CD4-positive, alpha-beta T cell treated with Interleukin-12 subunit alpha and Interleukin-12 subunit beta, for 1 hour (primary cell): ENCODE measurements at places on chromosomes 16 and 17.
A peak's percentile ranks its signal among the peaks of the same experiment; 100 is the strongest.

DNA sequence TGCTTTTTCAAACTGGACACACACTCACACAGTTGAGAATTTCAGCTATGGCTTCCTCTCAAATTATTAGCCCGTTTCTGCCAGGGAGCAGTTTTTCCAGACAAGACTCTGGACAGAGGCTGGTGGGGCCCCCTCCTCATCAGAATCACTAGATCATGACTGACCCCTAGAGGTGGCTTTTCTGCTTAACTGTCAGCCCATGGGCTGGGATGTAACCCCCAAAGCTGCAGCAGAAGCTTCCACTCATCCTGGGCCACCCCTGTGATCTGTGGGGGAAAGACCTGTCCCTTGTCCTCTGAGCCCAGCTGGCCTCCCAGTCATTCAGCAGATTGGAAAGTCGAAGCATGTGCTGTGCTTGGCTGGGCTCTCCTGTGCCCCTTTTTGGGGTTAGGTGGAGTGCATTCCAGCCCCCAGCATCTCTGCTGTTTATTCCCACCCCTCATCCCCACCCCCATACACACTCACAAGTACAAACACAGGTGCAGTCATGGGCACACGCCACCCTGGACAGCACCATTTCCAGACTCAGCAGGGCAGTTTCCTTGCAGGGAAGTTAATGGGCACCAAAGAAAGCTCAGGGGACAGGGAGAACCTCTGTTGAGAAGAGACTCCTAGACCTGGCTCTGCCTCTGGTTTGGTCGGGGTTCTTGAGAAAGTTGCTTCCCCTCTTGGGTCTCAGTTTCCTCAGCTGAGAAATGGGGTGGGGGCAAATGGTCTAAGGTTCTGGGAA is 77.6 kb upstream of the RBL2 start:
- no peak for DNase-seq

DNA sequence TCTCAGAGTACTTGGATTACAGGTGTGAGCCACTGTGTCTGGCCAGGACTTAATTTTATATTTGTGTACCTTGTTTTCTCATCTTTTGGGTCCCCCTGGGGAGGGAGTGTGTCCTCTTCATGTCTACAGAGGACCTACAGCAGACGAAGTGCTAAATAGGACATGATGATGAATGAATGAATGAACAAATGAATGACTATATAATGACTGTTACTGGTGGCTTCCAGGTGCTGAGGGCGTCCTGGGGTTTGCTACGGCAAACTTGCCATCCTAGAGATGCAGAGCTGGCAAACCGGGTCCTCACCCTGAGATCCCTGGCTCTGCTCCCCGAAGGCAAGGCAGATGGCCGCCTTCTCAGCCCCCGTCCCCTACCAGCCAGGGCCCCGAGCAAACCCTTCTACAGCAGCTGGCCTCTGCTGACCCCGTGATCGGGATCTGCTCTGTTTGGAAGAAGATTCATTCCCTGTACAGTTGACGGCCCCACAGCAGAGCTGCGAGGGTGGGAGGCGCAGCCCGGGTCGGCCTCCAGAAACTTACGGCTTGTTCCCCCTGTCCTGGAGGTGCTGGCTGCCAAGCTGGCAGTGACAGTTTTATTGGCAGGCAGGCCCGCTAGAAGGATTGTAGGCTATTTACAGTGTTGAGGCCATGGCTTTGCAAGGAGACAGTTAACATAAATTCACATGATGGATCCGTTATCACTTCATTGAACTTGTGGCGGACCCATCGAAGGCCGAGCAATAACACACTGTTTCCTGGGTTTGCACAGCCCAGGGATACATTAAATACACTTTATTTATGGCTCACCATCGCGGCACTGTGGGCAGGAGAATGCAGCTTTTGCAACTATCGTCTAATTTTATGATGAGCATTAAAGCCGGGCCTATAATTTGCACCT is 197.7 kb upstream of the GSE1 start:
- no peak for DNase-seq

DNA sequence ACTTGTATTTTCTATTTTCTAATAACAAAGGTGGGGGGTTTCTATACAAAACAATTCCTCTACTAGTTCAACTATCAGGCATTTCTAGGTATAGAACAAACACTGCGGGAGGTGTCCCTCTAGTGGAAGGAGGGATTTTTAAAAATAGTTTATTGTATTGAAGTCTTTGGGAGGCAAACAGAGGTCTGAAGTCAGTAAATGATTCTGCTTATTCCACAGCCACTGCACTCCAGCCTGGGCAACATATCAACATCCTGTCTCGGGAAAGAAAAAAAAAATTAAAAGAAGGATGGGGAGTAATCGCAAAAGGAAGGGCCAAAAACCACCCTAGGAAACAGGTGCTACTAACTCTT is 648 bp upstream of the ERCC4 start:
- DNase-seq, result peak; percentile 55

GRCh38 chr16:49832177-49832576 is 23.7 kb downstream of the ZNF423 start:
- no peak for DNase-seq

DNA sequence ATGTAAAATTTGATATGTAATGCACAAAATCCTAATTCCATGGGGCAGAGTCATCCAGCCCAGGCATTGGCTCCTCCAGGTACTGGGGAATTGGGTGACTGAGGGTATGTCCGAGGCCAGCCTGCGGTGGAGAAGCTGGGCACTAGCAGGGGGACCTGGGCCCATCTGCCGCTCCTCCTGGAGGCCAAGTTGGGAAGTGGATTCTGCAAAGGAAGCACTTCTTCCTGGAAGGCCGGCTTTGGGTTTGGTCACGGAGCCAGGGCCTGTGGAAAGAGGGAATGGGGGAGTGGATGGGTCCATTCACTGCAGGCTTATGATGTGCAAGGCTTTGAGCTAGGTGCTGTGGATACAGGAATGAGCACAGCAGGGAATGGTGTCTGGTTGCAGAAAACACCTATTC is 85.8 kb downstream of the GNAO1 start:
- DNase-seq, result no peak

GRCh38 chr16:78918805-78919305 is 681.7 kb downstream of the MAF start:
- DNase-seq, result no peak

- no peak for DNase-seq
These were observed 261.5 kb upstream of the RPL38 start for GRCh38 chr17:73941919-73942530.
